ENCODE measurements at places on chromosomes 13 and 19.
A peak's percentile ranks its signal among the peaks of the same experiment; 100 is the strongest.

DNA sequence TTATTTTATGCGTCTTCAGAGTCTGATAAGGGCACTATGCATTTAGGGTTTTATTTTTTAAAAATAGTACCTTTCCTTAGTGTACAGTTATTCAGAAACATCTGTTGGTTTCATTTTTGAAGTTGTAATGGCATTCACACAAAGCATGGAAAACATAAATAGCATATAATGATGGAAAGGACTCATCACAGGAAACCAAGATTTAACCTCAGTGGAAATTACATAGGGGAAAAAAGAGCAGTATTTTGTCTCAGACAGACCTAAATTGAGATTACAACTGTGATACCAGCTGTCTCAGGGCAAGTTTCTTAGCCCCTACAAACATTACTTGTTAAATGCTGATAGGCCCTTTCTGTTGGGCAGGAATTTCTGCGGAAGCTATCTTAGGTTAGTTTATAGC is 57.2 kb downstream of the NHLRC3 start:
- DNase-seq = no peak

DNA sequence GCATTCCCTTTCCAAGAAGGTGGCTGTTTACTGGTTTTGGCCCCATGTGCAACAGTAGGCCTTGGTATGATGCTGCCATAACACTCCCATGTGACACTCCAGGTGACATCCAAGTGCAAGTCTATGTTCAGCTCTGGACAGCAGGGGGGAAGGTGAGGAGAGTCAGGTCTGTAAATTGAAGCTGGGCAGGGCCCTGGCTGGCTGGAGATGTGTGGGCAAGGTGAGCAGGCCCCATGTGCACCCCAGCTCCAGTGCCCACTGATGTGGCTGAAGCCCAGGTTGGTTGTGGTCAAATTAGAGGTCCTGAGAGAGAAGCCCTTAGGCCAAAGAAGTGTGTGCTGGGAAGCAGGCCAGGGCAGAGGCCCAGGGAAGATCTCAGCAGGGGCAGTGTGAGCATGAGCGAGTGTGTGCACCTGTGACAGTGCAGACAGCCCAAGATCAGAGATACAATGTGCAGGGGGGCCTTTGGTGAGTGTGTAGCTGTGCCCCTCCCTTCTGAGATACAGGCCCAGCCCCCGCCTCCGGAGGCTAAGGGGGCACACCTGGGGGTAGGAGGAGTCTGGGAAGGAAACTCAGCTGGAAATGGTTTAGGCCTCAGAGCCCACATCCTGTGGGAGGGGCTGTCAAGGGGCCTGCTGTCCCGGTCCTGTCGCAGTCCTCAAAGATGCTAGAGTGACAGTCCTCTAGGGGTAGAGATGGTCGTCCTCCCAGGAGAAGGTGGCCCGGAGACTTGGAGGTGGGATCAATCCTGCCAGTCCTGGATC is 18.6 kb downstream of the DEDD2 start:
- peak; percentile 53 for DNase-seq

DNA sequence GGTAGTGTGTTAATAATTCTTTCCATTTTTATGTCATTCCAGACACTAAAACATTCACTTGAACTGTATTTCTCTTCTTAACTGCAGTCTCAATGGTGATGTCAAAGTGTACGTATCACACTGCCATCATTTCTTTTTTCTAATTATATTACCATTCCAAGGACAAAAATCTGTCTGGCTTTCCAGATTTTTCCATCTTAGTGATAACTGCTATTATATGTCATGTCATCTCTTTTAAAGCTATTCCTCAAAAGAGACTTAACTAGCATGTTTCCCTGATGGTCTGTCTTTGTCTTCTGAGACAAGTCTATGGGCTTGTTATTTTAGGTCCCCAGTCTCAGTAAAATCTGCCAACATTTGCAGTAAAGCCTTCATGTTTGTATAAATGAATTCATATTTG is 1207.1 kb downstream of the PCDH17 start:
- DNase-seq = no peak

- no peak for DNase-seq
These were observed 2.3 kb downstream of the NCCRP1 start for GRCh38 chr19:39199025-39199424.

DNA sequence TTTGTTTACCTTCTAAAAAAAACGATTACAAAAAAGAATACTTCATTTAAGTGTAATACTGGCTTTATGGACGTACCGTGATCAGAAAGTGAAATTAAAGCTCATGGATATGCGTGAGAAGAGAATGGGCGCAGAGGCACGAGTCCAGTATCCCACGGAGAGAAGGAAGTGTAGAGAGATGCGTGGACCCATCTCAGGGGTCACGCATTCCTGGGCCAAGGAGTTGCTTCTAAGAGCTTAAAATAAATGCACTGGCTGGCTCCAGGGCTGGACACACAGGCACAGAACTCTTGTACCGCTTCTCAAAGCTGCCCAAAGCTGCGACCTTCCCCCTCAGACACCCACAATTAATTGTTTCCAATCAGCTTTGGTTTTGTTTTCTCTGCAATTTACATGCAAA is 8.7 kb upstream of the SPC24 start:
- no peak for DNase-seq

DNA sequence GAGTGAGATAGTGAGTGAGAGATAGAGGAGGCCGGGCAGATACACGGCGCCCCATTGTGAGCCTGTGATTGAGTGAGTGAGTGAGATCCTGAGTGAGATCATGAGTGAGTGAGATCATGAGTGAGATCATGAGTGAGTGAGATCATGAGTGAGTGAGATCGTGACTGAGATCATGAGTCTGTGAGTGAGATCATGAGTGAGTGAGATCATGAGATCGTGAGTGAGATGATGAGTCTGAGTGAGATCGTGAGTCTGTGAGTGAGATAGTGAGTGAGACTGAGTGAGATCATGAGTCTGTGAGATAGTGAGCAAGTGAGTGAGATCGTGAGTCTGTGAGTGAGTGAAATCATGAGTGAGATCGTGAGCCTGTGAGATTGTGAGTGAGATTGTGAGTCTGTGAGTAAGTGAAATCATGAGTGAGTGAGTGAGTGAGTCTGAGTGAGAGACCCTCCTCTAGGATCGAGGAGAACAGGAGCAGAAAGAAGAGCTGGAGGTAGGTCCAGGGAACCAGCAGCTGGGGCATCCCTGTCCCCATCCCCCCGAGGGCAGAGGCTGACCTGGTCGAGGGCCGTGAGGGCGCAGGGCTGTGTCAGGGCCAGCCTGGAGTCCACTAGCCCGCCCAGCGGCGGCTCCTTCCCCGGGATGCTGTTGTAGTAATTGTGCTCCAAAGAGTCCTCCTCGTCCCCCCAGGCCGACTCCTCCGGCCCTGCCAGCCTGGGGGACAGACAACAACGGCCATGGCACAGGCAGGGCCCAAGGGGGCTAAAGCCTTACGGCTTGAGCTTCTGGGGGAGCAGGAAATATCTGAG is 25.4 kb upstream of the C2CD4C start:
- DNase-seq = no peak

- DNase-seq = no peak
These were observed 667.8 kb downstream of the SLITRK1 start for GRCh38 chr13:83214452-83214851.

GRCh38 chr19:33705860-33706259 is 84.1 kb downstream of the CHST8 start:
- DNase-seq = no peak
